ENCODE measurements at places on chromosomes 1 and 21.

- no peak for DNase-seq
Measured at GRCh38 chr1:196312739-196313138, 295.5 kb downstream of the KCNT2 start.

DNA sequence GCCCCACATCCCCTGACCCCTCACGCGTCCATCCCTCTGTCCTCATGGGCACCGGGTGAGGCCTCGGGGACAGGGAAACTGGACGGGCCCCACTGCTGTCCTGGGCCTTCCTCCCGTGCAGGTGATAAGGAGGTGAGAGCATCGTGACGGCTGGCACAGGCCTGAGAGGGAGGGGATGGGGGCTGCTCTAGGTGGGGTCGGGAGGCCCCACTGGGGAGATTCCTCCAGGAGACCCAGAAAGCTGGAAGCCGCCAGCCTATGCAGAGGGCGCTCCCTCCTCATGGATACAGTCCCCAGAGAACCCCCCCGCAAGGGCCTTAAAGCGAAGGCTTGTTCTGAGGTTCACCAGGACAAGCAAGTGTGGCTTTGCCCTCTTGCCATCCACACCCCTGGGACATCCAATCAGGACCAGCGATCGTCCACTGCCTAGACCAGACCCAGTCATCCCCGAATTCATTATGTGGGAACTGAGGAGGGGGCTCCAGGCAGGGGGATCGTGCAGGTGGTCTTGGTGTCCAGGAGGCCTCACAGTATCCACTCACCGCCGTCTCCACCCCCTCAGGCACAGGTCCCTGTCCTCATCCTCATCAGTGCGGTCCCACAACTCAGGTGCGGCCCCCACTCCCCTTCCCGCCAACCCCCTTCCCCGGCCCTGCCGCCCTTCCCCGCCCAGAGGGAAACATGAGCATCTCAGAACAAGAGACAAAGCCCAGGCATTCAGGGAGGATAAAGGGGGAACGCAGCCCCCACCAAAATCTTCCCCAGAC is 45.3 kb upstream of the COL18A1 start:
- no peak for DNase-seq

DNA sequence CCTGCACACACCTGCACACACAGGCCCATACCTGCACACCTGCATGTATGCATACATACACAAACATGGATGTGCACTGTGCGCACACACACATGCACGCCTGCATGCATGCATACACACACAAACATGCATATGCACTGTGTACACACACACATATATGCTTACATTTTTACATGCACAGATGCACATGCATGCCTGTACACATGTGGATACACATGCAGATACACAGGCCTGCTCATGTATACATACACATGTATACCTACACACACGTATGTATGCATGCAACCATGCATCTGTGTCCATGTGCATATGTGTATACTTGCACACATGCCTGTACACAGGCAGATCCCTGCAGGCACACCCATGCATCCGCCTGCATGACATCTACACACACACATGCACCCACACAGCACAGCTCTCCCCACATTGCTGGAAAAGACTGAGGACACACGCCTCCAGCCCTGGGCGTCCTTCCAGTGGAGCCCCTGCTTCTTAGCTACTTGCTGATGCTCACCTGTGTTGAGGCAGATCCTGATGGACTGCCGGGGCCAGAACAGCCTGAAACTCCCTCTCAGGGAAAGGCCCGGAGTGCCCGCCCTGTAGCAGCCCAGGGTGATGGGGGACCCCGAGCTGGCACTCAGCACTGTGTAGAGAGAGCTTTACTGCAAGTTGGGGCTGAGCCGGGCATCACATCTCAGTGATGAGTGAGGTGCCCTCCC is 28.6 kb downstream of the KRTAP10-1 start:
- DNase-seq: no peak

- DNase-seq: peak; percentile 22
Measured at GRCh38 chr1:223712850-223713474, 623 bp downstream of the CAPN2 start.

DNA sequence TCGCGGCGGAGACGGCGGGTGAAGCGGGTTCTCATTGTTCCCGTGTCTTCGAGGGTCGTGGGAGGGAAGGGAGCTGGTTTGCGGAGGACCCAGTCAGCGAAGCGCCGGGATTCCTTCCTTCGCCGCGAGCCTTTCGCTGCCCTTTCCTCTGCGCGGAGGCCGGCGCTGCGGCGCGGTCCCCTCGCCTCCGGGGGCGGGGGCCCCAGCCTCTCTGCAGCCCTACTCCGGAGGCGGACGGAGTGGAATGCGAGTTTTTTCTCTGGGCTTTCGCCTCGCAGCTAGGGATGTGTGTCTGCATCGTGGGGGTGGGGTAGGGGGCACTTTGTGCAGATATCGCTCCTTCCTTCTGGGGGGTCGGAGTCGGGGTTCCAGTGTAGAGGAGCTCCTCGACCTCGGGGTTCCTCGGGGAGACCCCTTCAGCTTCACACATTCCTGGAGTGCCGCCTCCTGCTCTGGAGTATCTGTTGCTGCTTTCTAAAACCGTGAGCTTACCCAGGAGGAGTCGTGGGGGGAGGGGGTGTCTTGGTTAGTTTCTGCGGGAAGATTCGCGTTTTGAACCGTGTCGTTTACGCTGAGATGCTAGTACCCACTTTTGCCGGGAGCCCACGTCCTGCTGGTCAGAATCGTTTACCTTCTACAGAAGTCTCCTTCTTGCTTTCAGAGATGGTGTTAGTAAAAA is 595 bp downstream of the RNF2 start:
- no peak for DNase-seq

- no peak for DNase-seq
Measured at GRCh38 chr1:198763298-198763714, 124.5 kb downstream of the PTPRC start.

DNA sequence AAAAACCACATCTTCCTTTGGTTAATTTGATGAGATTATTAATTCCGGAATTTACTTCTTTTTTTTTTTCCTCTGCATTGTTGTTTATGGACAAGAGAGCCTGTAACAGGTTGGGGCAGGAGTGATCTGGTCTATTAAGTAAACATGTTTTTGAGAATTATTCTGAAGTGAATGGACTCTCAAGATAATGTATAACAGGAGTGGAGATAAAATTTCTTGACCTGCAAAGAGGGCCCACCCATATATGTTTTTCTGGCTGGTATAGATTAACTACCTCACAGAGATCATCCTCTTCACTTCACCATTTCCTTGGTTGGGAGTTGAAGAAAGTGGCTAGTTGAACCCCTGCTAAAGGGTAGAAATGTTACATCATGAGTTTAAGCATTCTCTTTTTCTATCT is 10.7 kb downstream of the DDI2 start:
- no peak for DNase-seq

DNA sequence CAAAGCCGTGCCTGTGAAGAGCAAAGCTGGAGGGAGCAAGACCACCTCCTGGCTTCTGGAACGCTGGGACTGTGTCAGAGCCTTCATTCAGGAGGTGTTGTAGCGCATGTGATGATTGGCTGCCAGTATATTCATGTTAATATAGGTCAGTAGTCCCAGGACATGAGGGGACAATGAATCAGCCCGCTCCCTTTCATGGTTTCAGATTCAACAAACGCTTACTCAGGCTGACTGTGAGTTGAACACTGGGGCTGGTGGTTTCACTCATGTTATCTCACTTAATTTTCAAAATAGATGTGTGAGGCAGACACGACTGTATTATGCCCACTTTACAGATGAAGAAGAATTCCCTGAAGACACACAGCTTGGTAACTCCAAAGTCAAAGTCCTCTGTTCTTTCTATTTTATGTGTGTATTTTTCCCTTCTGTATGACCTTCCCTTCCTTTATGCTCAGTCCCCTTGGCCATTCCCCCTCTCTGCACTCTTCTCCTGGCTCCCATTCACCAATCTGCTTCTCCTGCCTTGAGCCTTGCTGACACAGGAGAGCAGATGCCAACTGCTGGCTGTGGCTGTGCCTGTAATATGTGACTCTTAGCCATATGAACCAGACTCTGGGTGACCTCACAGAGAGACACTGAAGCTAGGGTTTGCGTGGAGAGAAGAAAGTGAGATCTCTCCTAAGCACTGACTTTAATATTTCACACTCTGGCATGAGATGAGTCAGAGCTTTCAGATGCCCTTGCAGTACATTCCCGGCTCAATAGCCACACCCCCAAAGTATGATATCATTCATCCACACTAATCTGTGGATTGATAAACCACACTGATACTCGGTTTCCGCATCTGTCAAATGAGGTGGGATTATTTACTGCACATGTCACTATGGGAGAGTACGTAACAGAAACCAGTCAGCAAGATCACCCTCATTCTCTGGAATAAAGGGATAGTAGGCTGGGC is 31.4 kb upstream of the KIRREL1 start:
- no peak for DNase-seq

- DNase-seq: no peak
Measured at GRCh38 chr21:26470351-26471098, 102.6 kb downstream of the CYYR1 start.

GRCh38 chr1:15684042-15684461 is at the start of gene PLEKHM2:
TSS of gene PLEKHM2 (plus strand) at chr1:15684320. CDS start at chr1:15684559, 239 bp downstream.
- DNase-seq: peak; percentile 39
